EL (cell line): ENCODE measurements at places on chromosomes 6 and 20.

- no peak for DNase-seq
Measured at GRCh38 chr6:122969999-122970533, 26.0 kb upstream of the CLVS2 start.

DNA sequence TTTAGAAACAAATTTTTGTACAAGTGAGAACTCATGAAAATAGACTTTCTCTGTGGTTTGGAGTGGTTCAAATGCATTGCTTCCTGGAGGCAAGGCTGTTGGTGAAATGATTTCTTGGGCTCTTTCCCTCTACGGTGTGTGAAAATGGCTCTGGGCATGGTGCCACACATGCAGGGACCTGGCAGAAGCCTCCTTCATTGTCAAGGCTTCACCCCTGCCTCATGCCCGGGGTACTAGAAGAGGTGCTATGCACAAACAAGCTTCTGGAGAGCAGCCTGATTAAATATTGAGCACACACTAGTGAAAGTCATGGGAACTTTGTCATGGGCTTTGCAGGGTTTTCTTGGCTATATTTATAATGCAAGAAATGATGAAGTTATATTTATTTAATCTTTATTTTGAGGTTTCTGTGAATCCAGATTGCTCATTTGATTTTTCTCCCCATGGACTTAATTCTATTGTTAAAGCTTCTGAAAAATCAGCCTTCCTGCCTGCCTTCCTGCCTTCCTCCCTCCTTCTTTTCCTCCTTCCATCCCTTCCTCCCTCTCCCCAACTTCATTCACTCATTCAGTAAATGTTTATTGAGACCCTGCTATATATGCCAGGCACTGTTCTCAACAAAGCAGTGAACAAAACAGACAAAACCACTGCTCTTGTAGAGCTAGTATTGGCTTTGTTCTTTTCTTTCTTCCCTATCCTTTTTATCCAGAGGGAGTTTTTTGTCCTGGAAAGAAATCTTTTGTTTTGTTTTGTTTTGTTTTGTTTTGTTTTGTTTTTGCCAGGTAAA is 21.0 kb downstream of the C6orf89 start:
- no peak for DNase-seq

DNA sequence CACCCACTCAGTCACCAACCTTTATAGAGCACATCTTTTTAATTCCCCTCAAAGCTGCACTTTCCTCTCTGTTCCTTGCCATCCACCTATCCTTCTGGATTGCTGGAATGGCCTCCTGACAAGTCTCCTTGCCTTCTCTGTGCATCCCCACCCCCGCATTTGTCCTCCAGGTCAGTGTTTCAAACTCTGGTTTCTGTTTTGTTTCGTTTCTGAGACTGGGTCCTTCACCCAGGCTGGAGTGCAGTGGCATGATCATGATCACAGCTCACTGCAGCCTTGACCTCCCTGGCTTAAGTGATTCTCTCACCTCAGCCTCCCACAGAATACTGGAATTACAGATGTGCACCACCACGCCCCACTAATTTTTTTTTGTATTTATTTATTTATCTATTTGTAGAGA is 96.2 kb downstream of the PLCB1 start:
- DNase-seq = no peak

DNA sequence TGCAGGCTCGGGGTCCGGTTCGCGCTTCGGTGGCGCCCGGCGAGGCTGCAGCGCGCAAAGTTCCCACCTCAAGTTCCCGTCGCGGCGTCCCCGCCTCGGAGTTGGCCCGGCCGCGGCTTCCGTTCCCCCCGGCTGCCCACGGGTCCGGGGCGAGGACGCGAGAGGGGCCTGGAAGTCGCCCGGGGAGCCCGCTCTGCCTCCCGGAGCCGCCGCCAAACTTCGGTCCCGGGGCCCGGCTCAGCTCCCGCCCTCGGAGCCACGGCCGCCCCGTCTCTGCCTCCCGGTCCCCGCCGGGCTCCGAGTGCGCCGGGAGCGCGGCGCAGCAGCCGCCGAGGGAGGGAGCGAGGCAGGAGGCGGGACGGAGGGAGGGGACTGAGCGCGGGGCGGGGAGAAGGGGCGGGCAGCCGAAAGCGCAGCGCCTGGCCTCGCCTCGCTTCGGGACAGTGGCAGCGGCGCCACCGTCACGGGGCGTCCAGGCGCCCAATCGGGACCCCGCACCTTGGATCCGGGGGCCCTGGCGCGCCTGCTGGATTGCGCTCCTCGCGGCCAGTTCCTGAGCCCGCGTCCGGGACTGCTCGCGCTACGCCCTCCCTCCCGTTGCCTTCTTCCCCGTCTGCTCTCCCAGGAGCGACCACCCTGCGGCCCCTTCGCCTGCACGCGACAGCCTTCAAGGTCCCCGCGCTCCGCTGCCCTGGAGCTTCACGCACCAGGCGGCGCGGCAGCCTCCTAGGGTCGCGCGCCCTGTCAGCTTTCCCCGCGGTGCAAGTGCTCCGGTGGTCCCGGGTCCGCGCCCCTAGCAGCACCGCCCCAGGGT is at the start of gene KCNG1:
KCNG1 (minus strand) TSS at position 305 of the 814 bp plus-strand sequence. CDS start 12,769 bp downstream, outside the sequence.
- DNase-seq = peak; percentile 86

DNA sequence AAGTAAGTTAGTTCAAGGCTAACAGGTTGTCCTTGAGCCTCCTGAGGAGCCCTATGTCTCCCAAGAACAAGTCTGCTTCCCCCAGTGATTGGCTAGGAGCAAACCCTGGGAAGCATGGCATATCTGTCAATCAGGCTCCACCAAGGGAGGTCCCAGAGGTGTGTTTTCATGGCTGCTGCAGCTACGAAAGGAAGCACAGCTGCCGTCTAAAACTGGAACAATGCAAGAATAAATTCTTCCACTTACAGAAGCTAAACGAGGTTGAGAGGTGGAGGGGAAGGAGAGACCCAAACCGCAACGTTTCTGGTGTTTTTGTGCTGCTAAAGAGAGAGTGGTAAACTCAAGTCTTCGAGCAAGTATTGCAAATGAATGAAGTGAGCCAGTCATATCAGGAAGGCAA is 4.9 kb upstream of the PTGIS start:
- DNase-seq = no peak

DNA sequence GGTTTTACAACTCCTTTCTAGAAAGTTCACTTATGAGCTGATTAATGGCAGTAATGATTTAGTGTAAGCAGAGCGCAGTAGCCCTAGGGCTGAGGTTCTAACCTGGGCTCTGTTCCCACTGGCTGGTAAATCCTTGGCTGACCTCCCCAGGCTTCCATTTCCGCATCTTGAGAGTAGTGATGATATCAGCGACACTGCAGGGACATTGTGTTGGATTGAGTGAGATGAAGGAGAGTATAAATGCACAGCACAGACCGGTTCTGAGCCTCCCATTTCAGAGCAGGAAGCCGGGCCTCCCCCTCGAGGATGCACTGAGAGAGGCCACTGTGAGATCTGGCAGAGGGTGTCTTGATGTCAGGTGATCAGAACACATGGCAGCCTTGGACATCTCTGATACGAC is 477.2 kb upstream of the SULF2 start:
- no peak for DNase-seq

DNA sequence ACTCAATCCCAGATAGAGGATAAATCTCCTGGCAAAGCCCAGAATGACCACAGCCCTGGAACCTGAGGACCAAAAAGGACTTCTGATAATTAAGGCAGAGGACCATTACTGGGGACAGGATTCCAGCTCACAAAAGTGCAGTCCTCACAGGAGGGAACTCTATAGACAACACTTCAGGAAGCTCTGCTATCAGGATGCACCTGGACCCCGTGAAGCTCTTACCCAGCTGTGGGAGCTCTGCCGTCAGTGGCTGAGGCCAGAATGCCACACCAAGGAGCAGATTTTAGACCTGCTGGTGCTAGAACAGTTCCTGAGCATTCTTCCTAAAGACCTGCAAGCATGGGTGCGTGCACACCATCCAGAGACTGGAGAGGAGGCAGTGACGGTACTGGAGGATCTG is 992 bp downstream of the ZSCAN16 start:
- no peak for DNase-seq

- no peak for DNase-seq
Measured at GRCh38 chr6:167699141-167699931, 127.4 kb upstream of the AFDN start.

DNA sequence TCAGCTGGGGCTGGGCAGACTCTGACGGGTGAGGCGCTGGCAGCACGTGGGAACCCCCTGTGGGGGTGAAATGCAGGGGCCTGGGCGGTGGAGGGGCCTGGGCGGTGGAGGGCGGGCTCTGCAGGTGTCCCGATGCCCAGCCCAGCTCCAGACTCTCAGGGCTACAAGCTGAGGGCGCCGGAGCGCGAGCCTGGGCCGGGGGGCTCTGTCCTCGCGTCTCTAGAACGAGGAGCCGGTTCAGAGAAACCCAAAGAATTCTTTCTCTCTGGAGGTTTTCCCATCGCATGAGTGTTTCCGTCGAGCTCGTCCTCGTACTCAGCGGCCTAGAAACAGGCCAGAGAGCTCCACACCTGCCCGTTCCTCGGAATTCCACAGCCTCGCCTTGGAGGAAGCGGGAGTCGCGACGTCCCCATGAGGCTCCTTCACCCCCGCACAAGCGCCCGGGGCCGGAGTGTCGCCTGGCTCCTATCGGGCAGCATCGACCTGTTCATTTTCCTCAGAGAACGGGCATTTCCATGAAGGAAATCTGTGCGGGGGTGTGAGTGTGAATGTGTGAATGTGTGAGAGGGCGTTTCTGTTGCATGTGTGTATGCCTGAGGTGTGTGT is 76.9 kb downstream of the SMOC2 start:
- no peak for DNase-seq

- peak; percentile 21 for DNase-seq
Measured at GRCh38 chr6:76861403-76861802, 601.9 kb downstream of the HTR1B start.

GRCh38 chr6:75409286-75409685 is 84.3 kb downstream of the FILIP1 start:
- DNase-seq = peak; percentile 73

DNA sequence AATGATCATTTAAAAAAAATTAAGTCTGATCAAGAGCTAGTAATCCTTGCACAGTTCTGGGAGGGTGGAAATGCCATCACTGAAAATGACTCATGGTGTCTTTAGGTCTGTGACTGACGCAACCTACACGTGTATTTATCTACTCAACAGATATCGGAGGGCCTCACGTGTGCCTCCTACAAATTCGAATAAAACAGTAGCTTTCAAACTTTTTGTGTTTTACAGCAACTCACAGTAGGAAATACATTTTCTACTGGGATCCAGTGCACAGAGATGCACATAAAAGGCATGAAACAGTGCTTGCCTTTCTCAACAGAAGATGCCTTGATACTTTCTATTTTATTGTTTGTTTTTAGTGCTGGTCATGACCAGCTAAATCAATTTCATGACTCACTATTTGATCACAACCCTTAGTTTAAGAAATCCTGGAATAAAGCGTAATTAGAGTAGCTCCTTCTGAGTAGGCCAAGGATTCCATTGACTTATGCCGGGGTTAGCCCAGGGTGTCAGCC is 210.0 kb upstream of the SNX9 start:
- DNase-seq = peak; percentile 90

- no peak for DNase-seq
Measured at GRCh38 chr6:15331629-15332251, 85.9 kb downstream of the JARID2 start.

DNA sequence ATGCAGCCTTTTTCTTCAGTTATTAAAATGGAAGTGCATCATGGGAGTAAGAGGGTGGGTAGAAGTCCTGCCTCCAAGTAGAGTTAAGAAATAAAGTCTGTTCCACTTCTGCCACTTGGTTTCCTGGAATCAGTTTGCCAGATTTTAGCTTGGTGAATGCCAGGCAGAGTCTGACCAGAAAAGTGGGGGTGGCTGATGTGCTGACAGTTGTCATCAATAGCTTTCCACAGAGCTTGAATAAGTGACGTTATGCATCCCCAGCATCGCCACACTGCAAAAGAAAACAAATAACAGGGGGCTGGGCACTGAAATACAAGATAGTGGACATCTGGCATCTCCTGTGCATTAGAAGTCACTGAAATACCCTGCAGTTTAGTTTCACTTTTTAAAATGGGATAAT is 30.8 kb upstream of the CEP162 start:
- DNase-seq = no peak

- DNase-seq = no peak
Measured at GRCh38 chr6:5622276-5623005, 361.1 kb downstream of the FARS2 start.

- DNase-seq = peak; percentile 43
Measured at GRCh38 chr6:75850026-75850833, 101.2 kb downstream of the MYO6 start.

- no peak for DNase-seq
Measured at GRCh38 chr6:135774006-135774405, 77.5 kb upstream of the PDE7B start.

- DNase-seq = no peak
Measured at GRCh38 chr6:162580619-162581018, 146.9 kb downstream of the PRKN start.

- DNase-seq = no peak
Measured at GRCh38 chr6:68651011-68651985, 16.2 kb downstream of the ADGRB3 start.

DNA sequence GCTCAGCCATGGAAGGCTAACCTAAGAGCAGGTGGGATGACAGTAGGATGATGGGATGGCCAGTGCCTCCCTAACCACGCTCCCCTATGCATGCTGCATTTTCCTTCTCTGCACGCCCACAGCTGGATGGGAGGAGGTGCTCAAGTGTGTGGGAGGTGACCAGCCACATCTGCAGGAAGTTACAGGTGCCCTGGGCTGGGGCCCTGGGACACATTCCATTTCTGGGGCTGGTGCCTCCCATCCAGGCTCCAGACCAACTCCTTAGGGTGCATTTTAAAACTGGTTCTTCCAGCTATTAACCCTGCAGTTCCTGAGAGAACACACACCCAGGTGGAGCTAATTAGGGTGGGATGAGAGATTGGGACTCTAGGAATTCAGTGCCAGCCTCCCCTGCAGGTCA is 135.3 kb upstream of the ARMC2 start:
- no peak for DNase-seq

DNA sequence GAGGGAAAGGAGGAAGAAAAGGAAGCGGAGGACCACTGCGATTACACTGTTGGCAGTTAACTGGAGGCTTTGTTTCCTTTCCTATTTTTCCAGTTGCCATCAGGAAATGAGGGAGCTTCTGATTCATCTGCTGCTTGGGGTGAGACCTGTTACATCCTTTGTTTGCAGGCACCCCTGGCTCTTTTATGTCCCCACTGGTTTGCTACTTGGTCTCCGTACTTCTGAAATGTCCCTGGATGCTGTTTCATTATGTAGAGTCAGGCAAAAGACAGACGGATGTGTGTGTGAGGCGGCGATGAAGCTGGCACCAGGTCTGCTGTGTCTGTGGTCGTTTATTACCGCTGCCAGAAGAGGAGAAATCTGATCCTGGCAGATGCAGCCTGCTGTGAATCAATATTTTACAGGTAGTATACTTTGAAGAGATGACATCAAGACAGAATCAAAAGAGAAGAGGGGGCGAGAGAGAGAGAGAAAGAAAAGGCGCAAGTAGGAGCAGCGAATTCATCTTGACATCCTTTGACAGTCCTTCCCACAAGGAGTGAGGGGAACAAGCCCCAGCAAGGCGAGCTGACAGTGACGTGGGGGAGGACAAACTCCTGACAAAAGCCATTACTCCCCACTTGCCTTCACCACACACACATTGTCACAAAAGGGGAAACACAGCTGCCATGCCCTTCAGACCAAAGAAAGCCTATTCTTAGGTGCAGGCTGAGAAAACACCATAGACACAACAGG is 145.9 kb upstream of the FBXL4 start:
- no peak for DNase-seq
